Hepatocyte (in vitro differentiated cells): ENCODE measurements at places on chromosomes 5 and 9. TPM values are rescaled to one million over a fixed set of nuclear protein-coding genes. Genes with fewer than 3 reads are reported as not detected.

DNA sequence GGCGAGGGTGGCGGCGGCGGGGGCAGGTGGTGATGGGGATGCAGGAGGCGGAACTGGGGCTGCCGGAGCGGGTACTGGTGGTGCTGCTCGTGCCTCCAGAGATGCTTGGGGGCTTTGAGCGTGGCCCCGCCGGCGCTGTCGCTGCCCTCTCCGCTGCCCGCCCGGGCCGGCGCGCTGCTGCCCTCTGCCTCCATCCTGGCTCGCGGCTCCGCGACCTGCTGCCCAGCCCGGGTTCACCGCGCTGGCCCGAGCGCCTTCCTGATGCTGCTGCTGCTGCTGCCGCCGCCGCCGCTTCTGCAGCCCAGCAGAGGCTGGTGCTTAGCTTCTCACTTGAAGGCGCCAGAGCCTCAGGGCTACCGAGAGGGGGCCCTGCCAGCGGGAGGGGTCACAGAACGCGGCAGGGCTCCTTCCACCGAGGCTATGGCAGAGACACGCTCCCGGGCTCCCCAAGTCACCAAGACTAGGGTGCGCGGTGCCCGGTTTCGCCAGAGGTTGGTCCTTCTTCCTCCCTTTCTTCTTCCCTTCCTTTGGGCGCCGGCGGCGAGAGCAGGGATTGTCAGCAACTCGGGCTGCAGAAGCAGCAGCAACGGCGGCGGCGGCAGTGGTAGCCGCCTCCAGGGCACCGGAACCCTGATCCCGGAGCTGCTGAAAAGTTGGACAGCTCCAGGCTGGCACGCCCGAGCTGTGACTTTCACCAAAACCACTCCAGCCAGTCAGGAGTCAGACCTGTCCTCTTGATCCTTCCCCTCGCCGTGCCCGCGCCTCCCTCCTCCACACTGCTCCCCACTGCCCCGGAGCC lies at the start of gene PDE4D:
Gene PDE4D (minus strand): TSS at position 298 of the 799 bp plus-strand sequence.
- no peak within 1 kb of the TSS for H3K4me3 ChIP-seq
- DNase-seq: peak; percentile 87
- H3K36me3 ChIP-seq: no peaks in the 10 kb centered on the region
- H3K4me1 ChIP-seq: no peaks in the 10 kb centered on the region
- H3K27ac ChIP-seq: no peak within 1 kb of the TSS

DNA sequence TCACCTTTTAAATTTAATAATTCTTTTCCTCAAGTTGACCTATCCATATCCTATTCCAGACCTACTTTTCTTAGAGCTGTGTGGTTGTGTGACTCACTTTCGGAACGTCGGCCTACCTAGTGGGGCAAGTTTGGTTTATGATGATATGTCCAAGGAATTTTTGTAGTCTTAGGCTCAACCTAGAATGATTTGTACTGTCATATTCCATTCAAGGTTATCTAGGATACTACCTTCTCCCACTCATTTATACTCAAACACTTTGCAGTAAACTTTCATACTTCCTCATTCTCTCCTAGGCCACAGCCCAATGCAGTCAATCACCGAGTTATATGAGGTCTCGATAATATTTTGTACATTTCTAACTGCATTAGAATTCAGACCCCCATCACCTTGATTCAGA lies 61.9 kb downstream of the PIK3R1 start:
- no peak overlapping the region for H3K4me3 ChIP-seq
- H3K27me3 ChIP-seq: no peaks in the 10 kb centered on the region
- H3K36me3 ChIP-seq: no peaks in the 10 kb centered on the region
- H3K4me1 ChIP-seq: peaks cover 16% of the 10 kb centered on the region

GRCh38 chr5:180791611-180792213 lies 10.9 kb downstream of the MGAT1 start:
- DNase-seq: no peak
- no peaks in the 10 kb centered on the region for H3K27me3 ChIP-seq
- peaks cover 6% of the 10 kb centered on the region for H3K4me1 ChIP-seq

The TAF1L gene
- total RNA-seq: not detected in 2 replicates

The CCL27 gene
- total RNA-seq: not detected in 2 replicates

GRCh38 chr5:56323505-56323904 lies 90.4 kb upstream of the ANKRD55 start:
- H3K27ac ChIP-seq: no peak overlapping the region
- no peak overlapping the region for H3K4me3 ChIP-seq
- H3K4me1 ChIP-seq: peaks cover 15% of the 10 kb centered on the region
- DNase-seq: peak; percentile 58
- H3K27me3 ChIP-seq: no peaks in the 10 kb centered on the region

- H3K36me3 ChIP-seq: no peaks in the 10 kb centered on the region
- no peaks in the 10 kb centered on the region for H3K27me3 ChIP-seq
- no peak overlapping the region for H3K27ac ChIP-seq
- H3K4me3 ChIP-seq: no peak overlapping the region
These were observed 483.7 kb downstream of the TAF11L14 start for GRCh38 chr5:18117968-18118367.

- H3K36me3 ChIP-seq: no peaks in the 10 kb centered on the region
- H3K27me3 ChIP-seq: no peaks in the 10 kb centered on the region
- H3K27ac ChIP-seq: no peak overlapping the region
- H3K4me1 ChIP-seq: no peaks in the 10 kb centered on the region
These were observed 15.5 kb upstream of the TRIM32 start for GRCh38 chr9:116671605-116672004.

The CARTPT gene
- total RNA-seq: 0.60 and 3.3 TPM in 2 replicates

DNA sequence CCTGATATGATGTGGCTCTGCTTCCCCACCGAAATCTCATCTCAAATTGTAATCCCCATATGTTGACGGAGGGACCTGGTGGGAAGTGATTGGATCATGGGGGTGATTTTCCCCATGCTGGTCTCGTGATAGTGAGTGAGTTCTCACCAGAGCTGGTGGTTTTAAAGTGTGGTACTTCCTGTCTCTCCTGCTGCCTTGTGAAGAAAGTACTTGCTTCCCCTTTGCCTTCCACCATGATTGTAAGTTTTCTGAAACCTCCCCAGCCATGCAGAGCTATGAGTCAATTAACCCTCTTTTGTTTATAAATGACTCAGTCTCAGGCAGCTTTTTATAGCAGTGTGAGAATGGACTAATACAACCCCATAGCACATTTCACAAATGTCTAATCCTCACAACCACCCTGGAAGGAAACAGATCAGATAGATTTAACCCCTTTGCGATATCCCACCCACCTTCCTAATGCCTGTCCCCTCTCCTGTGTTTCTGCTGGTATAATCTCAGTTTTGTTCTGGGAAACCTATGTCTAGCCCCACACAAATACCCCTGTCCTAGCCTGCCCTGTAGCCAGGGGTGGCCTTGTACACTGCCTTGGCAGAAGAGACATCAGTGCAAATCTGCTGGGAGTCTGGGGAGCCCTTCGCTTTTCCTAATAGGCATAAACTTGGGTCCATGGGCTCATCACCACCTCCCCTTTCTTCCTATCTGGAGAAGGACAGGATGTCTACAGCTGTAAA lies 157.0 kb upstream of the RAI14 start:
- H3K27ac ChIP-seq: peak overlapping the region; percentile 78
- peak; percentile 46 for DNase-seq
- H3K4me1 ChIP-seq: peaks cover 14% of the 10 kb centered on the region
- no peaks in the 10 kb centered on the region for H3K36me3 ChIP-seq
- H3K27me3 ChIP-seq: no peaks in the 10 kb centered on the region
- no peak overlapping the region for H3K4me3 ChIP-seq

DNA sequence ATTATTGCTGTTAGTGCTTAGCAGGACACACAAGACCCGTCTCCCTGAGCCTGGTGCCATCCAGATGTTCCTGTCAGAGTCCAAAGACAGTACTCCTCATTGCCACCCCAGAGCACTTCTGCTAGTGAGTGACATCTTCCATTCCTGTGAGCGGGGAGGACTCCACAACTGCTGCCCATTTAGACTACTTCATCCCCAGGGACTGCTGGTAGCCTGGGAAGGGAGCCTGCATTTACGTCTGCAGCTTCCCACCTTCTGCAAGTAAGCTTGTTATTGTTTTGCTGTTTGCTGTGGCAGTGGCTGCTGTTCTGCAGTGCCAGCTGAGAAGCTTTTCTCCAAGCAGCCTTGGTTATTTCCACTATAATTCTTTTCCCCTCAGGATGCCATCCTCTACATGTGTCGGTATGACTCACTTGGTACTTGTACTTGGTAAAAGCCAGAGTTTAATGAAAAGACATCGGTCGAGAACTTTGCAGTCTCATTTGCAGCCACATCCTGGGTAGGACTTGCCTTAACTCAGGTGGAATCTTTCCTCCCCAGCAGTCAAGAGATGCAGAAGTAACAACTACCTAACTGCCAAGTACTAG lies 10.6 kb upstream of the MAP1B start:
- H3K4me3 ChIP-seq: no peak overlapping the region
- H3K27me3 ChIP-seq: peaks cover 3% of the 10 kb centered on the region
- no peaks in the 10 kb centered on the region for H3K4me1 ChIP-seq
- no peaks in the 10 kb centered on the region for H3K36me3 ChIP-seq

DNA sequence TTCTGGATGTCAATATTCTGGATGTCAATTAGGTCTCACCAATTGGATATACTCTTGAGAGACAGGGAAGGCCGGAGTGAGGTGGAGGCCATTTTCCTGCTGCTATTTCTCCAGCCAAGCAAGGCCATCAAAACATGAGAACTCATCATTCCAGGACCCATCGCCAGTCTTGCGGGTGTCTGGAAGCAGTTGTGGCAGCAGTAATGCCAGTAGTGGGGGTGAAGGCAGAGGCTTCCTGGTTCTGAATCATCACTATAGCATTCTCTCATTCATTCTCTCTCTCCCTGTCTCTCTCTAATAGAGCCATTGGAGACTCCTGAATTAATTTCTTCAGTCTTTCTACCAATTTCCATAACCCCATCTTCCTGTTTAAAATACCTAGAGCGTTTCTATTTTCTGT lies 71.8 kb downstream of the EGFLAM start:
- no peak overlapping the region for H3K4me3 ChIP-seq
- H3K27ac ChIP-seq: no peak overlapping the region
- no peak for DNase-seq
- H3K4me1 ChIP-seq: no peaks in the 10 kb centered on the region
- H3K27me3 ChIP-seq: no peaks in the 10 kb centered on the region

- no peaks in the 10 kb centered on the region for H3K4me1 ChIP-seq
- no peaks in the 10 kb centered on the region for H3K27me3 ChIP-seq
- H3K36me3 ChIP-seq: no peaks in the 10 kb centered on the region
- no peak overlapping the region for H3K4me3 ChIP-seq
These were observed 29.4 kb downstream of the IPPK start for GRCh38 chr9:92640398-92641091.

- peak within 1 kb of the TSS; percentile 88 for H3K27ac ChIP-seq
- peak within 1 kb of the TSS; percentile 99 for H3K4me3 ChIP-seq
- peaks cover 20% of the 10 kb centered on the region for H3K4me1 ChIP-seq
- no peaks in the 10 kb centered on the region for H3K36me3 ChIP-seq
These were observed at the start of gene FNBP1 for GRCh38 chr9:130042885-130043653. Gene FNBP1, minus strand, starts transcription at chr9:130043189. Its CDS starts 214 bp downstream, at chr9:130042975.

DNA sequence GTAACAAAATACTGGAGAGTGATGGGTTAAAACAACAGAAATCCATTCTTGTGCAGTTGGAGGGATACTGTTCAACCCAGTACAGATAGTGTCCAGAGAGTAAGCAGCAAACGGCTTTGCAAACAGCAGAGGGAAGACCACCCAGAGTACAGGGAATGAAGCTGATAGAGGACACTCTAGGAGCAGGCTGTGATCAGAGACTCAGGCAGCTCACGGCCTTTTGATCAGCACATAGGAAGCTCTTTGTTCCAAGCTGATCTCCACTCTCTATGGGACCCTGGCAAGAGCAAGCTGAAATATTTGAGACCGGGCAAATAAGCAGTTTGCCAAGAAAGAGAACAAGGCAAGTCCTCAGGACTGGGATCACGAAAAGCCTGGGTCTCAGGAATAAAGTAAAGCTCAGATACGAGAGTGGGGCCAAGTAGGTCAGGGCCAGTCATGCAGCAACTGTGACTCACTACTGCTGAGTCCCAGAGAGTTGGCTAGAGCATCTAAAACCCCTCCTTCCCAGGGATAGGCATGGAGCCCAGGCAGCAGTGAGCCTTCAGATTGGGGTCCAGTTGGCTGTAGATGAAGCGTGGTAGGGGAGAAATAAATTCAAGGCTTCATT lies 52.4 kb downstream of the MELK start:
- H3K4me3 ChIP-seq: no peak overlapping the region
- no peaks in the 10 kb centered on the region for H3K27me3 ChIP-seq
- no peak overlapping the region for H3K27ac ChIP-seq
- H3K4me1 ChIP-seq: no peaks in the 10 kb centered on the region

GRCh38 chr5:128782446-128782845 lies 182.8 kb upstream of the SLC27A6 start:
- no peaks in the 10 kb centered on the region for H3K4me1 ChIP-seq
- no peak overlapping the region for H3K27ac ChIP-seq
- no peaks in the 10 kb centered on the region for H3K36me3 ChIP-seq
- H3K4me3 ChIP-seq: no peak overlapping the region
- no peaks in the 10 kb centered on the region for H3K27me3 ChIP-seq

DNA sequence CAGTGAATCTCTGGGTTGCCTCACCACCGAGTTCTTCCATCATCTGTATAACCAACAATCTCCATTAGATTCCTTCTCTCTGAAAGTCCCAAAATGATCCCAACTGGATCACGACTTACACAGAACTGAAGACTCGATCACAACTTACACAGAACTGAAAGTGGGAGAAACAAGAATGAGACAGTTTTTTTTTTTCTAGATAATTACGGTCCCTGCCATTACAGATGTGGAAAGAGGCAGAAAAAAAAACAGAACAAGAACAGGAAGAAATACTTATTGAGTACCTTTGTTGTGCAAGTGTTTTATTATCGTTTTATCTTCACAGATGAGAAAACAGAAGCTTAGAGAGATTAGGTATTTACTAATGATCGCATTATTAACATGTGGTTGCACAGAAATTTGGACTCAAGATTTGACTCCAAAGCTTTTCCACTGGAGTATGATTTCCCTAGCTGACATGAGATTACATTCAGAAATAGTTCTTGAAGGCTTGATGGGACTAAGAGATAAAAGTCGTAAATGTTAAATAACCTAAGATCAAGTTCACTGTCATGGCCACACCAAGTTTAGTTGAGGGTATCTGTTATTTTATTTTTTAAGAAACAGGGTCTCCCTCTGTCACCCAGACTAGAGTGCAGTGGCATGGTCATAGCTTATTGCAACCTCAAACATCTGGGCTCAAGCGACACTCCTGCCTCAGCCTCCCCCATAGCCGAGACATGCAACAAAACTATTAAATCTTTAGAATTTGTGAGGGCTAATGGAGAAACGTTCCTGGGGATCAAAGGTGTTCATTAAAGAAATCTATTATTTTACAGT lies 8.9 kb downstream of the PLK2 start:
- H3K4me3 ChIP-seq: no peak overlapping the region
- DNase-seq: no peak
- H3K4me1 ChIP-seq: peaks cover 15% of the 10 kb centered on the region
- peaks cover 6% of the 10 kb centered on the region for H3K36me3 ChIP-seq

GRCh38 chr5:113381791-113382190 lies 53.0 kb downstream of the TSSK1B start:
- no peak overlapping the region for H3K27ac ChIP-seq
- DNase-seq: no peak
- H3K4me1 ChIP-seq: peaks cover 10% of the 10 kb centered on the region
- H3K36me3 ChIP-seq: no peaks in the 10 kb centered on the region
- H3K27me3 ChIP-seq: no peaks in the 10 kb centered on the region

The LPAR1 gene
- total RNA-seq: 36.8 and 45.9 TPM in 2 replicates

- peaks cover 9% of the 10 kb centered on the region for H3K4me1 ChIP-seq
- DNase-seq: no peak
- H3K36me3 ChIP-seq: no peaks in the 10 kb centered on the region
- H3K27me3 ChIP-seq: no peaks in the 10 kb centered on the region
These were observed 20.8 kb upstream of the CXCL14 start for GRCh38 chr5:135599421-135600151.

The HOMER1 gene
- 13.3 and 14.2 TPM in 2 replicates for total RNA-seq

The GPR21 gene
- total RNA-seq: 0.50 and 2.2 TPM in 2 replicates

The GMCL2 gene
- not detected in 2 replicates for total RNA-seq

The TICAM2 gene
- 2.1 TPM in 1 of 2 replicates, not detected in the other for total RNA-seq

The CCT5 gene
- 282 and 288 TPM in 2 replicates for total RNA-seq
